ENCODE measurements at places on chromosomes 12 and 14.

- DNase-seq: no peak
Measured at GRCh38 chr12:57159311-57159710, 11.9 kb upstream of the LRP1-AS start.

DNA sequence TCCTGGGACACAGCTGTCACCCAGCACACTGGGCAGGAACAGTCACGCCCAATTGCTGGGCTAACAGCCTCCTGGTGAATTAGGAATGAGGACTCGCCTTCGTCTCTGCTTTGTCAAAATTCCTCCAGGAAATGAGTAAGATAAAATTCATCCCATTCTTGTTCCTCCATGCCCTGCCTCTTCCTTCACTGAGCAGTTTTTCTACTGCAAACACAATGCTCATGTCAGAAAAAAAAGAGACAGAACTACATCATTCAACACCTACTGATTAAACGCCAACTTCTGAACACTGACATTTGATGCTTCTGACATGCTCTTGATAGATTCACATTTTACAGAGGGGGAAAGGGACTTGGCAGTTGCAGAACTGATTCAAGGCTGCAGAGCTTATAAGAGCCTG is 37.5 kb upstream of the DTX1 start:
- no peak for DNase-seq

- DNase-seq: no peak
Measured at GRCh38 chr12:83172866-83173649, 486.4 kb downstream of the TMTC2 start.

DNA sequence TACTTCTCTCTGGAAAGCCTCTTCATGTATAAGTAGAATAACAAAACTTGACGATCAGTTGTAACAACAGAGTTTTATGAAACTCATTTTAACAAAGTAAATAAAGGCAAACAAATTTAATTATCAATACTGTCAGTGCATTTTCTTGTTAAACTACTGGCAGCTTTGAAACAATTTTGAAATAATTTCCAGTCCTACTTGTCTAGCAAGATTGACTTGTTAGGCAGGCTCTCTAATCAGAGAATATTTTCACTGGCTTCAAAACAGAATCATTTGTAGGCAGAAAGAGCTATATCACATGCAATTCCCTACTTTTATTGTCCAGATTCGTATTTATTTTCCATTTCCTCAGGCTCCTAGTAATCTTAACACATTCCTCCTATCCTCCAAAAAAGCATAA is 45.9 kb upstream of the SLC6A13 start:
- DNase-seq: no peak

DNA sequence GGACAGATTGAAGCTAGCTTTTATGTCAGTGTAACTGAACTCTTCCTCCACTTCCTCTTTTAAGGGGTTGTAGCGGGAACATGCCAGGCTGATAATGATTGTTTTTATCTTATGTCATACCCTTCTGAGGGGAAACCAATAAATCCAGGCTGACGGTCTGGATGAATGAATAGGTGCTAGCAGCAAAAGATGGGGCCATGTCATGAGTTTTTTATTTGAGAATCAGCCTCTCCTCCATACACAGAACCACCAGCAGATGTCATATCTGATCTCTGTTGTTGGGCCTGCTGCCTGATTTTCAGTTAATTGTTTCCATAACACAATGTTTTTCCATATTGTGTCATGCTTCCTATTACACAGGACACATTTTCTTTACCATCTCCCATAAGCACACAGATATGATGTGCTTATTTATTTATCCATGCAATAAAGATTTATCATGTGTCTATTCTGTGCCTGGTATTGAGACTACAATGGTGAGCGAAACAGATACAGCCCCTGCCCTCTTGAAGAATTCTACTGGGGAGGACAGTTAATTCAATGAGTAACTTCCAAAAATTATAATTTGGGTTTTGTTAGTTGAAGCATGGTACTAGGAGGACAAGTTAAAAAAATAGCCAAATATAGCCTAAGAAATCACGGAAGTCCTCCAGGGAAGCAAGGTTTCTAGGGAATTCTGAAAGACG is 33.6 kb upstream of the CRY1 start:
- DNase-seq: no peak

Measured in T follicular helper cell (primary cell).